GM12892 (cell line): ENCODE measurements at places on chromosomes 13 and 19.

DNA sequence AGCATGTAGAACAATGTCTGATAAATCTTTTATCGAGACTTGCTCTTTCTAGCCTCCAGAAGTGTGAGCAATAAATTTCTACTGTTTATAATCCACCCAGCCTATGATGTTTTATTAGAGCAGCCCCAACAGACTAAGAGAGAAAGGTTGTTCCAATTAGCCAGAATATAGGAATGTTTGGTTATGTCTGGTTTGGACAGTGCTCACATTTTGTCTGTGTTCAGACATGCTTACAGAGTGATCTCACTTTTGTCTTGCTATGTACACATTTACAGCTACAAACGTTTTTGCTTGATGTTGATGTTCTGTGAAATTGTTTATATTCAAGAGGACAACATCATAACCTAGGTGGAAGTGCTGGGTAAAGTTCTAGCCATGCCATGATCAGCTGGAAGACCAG, 18.0 kb upstream of the EVI5L start:
- DNase-seq, result no peak

DNA sequence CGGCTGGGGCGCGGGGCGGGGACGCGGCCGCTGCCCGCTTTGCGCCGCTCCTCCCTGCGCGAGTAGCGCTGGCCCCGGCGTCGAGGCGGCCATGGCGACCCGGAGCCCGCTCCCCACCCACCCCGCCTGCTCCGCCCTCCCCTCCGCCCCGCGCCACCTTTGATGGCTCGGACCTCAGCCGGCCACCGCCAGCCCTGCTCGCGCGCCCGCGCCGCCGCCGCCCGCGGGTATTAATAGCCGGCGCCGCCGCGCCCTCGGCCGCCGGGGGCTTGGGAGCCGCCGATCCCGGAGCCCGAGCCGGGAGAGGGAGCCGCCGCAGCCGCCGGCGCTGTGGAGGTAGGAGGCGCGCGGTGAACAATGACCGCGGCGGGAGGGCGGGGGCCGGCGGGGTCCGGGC, 261 bp downstream of the FARP1 start:
- no peak for DNase-seq

- DNase-seq, result no peak
Observed at GRCh38 chr13:30346153-30346788, 38.9 kb upstream of the KATNAL1 start.

- DNase-seq, result no peak
Observed at GRCh38 chr13:41842036-41842620, 118.8 kb downstream of the VWA8 start.

DNA sequence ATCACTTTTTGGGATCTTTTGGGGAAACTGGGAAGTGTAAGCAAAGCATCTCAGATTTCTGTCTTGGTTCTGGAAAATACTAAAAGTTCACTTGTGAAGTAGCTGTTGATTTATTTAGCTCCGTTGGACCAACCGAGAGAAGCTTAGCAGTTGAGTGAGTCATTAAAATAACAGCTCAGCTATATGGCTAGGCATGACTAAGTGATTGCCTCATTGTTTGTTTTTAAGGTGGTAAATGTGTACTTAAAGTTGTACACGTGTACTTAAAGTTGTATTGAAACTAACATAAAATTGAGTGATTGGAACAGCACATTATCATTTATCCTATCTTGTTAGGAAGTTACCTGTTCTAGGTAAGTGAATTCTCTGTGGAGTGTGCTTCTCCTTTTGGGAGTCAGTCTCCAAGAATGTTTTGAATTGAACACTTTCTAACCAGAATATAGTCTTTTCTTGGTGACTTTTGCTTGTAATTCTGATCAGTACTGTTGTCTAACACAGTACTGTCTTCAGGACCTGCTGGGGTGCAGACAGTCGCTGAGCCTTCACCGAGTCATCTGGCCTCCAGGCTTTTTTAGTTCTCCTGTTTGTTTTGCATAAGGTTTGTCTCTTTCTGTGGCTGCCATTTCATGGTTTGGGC, 2.9 kb upstream of the DCUN1D2 start:
- no peak for DNase-seq

DNA sequence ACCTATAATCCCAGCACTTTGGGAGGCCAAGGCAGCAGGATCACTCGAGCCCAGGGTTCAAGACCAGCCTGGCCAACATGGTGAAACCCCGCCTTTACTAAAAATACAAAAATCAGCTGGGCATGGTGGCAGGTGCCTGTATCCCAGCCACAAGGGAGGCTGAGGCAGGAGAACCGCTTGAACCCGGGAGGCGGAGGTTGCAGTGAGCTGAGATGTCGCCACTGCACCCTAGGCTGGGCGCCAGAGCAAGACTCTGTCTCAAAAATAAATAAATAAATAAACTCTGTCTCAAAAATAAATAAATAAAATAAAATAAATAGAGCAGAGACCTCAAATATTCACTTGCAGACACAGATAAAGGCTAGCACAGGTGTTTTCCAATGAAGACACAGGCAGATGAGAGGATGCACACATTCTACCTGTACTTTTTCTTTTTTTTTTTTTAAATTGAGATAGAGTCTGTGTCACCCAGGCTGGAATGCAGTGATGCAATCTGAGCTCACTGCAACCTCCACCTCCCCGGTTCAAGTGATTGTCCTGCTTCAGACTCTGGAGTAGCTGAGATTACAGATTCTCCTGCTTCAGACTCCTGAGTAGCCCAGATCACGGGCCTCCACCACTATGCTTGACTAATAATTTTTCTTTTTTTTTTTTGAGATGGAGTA, 2.7 kb upstream of the RPS16 start:
- DNase-seq, result no peak
